Right lobe of liver (tissue), 6 donors: ENCODE measurements at places on chromosomes 5 and 9.

DNA sequence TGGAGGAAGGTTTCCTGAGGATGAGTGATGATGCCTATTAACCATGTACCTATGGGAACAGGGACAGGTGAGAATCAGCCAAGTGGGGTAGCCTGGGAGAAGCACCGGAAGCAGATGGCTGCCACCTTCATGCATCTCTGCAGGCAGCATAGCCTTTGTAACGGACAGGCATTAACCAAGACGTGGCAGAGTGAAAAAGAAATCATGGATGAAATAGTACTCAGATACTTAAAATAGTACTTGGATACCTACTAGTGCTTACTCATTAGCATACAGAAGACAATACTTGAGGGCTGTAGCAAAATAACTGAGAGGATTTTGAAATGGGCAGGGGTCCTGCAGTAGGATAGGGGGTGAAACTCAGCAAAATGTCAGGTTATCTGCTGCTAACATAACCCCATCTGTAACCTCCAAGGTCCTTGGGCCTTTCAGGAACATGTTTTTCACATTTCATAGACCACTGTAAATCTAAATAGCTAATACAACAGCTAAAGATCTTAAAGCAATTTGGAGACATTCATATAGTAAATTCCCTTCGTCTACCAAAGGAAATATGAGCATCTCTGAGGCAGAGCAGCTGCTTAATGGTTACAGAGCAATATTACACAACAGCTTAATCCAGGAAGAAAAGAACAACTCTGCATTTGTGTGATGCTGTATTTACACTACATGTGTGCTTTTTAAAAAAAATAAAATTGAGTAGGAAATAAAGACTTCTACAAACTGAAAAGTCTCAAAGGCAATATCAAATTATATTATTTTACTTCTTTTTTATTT is 154.3 kb downstream of the NFIB start:
- DNase-seq, result no peak

DNA sequence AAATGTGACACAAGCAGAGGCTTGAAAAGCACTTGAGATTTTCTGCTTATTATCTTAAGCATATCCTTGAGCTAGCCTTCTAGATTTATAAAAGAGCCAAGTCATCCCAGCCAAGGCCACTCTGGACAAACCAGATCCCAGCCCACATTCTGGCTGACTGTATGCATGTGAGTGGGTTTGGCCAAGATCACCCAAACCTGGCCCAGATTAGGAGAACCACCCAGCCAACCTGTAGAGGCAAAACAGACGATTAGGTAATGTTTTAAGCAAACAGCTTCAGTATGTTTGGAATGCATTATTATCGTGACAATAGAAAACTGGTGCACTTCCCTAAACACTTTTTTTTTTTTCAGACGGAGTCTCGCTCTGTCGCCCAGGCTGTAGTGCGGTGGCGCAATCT is 151.9 kb downstream of the SPATA31D1 start:
- no peak for DNase-seq

GRCh38 chr9:2036844-2037243 is 21.7 kb downstream of the SMARCA2 start:
- no peak for DNase-seq

DNA sequence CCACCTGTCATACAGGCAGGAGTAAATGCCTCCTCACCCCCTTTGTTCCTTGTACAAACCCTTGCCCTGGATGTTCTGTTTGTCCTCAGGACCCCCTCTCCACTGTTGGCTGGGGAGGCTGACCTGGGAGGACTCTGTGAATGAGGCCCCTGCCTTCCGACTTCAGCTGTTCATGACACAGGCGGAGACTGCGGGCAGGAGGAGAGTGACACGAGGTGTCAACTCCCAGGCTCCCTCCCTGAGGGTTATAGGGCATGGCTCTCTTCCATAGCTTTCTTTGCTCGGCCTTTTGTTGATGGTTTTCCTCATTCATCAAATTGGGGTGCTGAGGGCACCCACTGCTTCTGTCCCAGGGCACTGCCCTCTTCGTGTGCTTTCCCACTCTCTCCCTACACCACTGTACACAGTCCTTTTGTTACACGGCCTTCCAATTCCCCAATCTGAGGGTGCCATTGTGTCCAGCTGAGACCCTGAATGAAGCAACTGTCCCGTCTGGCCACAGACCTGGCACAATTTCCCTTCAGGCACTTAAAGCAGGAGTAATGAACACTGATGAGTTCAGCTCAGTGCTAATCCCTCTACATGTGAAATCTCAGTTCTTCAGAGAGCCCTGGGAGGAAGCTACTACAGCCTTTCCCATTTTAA is 33.8 kb downstream of the KCNIP1 start:
- DNase-seq, result no peak

- no peak for DNase-seq
Measured at GRCh38 chr5:166497496-166498104, 1793.8 kb upstream of the WWC1 start.

DNA sequence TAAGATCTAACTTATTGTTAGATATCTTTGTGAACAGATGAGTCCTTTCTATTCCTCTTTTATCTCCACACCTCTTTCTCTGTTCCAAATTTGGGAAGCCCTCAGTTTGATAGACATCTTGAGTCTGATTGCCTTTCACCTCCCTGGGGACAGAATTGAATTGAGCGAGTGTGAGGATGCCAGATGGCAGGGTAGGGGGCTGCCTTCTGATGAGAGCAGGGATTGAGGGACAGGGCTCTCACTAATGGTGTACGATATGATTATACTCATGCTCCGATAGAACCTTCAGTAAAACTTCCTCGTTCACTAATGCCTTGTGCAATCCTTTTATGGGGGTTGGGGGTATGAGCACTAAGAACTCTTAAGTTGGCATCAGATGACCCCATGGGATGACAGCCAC is 172.1 kb upstream of the DAP start:
- no peak for DNase-seq

DNA sequence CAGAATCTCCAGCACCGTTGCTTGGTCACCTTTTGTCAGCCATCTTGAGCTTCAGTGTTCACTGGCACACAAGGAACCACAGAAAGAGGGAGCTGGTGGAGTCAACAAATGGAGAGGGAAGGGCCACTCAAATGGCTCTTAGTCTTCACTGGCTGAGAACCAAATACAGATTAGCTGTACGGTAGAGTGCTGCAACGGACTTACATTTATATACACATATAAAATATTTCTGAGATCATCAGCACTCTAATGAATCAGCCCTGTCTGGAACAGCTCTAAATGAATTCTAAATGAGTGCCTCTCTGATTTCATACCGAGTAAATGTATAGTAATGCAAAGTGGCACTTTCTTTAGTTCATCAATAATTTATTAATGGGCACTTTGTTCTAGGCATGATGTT is 24.8 kb downstream of the KCTD16 start:
- no peak for DNase-seq

- DNase-seq, result peak; percentile 71
Measured at GRCh38 chr9:128683340-128684064, 5.5 kb upstream of the SET start.

DNA sequence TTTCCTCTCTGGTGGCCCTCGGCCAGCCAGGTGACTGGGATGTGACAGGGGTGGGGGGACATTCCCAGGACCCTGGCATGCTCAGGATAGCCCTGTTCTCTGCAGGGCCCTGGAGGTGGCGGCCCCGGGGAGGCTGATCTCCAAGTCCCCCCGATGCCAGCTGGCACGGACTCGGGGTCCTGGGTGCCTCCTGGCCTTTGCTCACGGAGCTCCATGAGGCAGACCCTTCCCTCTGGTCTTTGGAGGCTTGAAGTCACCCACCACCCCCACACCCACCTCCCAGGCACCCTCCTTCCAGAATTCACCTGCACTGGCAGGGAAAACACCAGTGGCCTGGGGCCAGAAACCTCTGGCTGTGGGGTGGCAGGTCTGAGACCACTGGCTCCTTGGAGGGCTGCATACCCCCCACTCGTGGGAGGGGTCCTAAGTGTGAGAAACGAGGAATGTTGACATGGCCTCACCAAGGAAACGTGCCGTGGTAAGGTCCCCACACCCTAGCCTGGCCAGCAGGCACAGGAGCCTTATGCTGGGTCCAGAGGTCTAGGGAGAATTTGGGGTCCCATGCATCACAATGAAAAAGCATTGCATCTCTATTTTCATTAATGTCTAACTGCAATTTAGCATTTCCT is 130.8 kb upstream of the FAM120A start:
- DNase-seq, result no peak

GRCh38 chr9:35852876-35853865 is 17.0 kb downstream of the OR13J1 start:
- no peak for DNase-seq

- DNase-seq, result peak; percentile 23
Measured at GRCh38 chr5:90915393-90915792, 356.8 kb downstream of the ADGRV1 start.

- DNase-seq, result peak; percentile 40
Measured at GRCh38 chr9:136821826-136822544, 14.2 kb downstream of the RABL6 start.

DNA sequence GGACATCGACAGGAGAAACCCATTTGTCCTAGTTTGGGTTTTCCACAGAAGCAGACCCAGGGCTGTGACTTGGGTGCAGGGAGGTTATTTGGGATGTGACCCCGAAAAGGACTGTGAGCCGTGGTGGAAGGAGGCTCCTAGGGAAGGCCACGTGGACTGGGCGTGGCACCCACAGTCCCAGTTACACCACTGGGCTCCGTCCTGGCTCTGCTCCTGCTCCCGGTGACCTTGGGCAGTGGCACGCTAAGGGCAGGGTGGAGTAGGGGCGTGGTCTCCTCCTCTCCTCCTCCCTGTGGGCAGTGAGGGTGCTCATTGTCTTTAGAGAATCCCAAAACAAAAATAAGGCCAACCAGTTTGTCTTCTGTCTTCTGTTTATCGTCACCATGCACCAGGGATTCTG is 190.1 kb downstream of the GADD45G start:
- DNase-seq, result peak; percentile 70

DNA sequence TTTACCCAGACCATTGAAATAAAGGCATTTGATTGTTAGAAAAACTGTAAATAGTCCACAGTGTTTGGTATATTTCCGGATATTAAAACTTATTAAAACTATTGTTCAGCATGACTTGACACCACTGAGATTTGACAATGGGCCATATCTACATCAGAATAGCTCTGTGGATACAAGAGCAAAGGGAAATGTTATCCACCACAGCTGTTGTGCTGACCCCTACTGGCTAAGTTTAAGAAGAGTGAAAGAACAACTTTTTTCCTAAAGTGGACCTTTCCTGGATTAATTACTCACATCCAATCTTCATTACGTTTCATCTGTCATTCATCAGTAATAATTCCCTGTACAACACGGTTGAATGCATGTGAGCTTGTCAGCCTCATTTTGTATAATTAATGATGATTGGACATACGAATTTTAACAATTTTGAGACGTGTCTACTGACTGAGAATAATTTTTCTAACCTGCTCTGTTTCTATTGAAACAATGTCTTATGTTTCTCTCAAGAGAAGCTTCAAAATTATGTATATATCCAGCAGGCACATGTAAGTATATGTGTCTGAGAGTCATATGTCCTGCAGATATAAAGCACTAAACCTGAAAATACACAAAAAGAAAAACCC is 1952.6 kb downstream of the MAT2B start:
- DNase-seq, result no peak

DNA sequence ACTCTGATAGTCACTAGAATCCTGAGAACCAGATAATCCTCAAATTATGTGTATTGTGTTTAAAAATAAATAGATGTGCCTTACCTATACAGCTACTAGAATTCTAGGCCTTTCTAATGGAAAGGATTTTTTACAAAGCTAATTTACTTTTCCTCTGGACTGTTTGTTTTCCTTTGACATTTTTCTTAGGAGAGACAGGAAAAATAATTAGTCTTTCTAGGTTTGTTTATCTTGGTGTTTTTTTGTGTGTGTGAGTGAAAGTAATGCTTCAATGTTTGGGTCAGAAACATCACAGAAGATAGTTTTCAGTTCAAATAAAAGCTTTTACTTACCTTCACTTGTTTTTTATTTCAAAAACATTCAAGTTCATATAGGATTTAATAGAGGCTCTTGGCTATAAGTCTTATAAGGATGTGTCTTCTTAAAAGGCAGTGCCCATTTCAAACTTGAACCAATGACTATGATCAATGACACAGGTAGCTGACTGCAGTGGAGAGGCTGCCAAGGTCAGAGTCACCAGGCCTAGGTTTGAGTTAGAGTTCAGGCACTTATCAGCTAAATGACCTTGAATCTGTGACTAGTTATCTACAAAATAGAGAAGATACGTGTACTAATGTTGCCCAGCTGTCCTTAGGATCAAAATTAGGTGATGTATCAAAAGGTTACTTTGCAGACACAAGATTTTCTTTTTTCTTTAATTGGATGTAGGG is 92.8 kb downstream of the SNCAIP start:
- peak; percentile 59 for DNase-seq

DNA sequence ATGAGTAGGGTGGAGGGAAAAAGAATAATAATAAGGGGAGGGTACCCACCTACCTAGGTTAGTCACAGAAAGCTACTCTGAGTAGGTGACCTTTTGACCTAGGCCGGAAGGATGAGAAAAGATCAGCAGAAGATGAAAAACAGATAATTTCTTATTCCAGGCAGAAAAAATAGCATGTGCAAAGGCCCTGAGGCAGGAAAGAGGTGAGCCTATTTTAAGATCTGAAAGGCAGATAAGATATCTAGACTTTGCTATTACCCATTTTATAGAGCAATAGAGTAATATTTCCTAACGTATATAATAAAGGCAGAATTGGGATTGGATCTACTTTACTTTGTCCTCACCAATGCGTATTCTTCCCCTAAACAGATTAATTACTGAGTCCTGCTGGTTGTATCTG is 393.9 kb upstream of the MPDZ start:
- DNase-seq, result no peak

GRCh38 chr5:107619781-107620180 is 51.0 kb downstream of the EFNA5 start:
- DNase-seq, result no peak

DNA sequence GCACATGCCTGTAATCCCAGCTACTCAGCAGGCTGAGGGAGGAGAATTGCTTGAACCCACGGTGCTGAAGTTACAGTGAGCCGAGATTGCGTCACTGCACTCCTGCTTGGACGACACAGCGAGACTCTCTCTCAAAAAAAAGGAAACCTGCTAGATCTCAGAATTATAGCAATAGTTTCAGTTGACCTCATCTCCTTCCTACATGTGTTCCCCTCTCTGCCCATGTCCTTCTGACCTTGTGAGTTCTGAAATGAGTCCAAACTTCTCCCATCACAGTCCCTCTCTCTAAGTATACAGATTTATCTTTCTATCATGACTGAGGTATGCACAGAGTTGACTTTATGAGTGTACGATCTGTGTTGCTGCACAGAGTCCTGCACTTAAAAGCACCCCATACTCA is 44.6 kb upstream of the SHOC1 start:
- no peak for DNase-seq

GRCh38 chr5:1246711-1247431 is 21.7 kb downstream of the SLC6A18 start:
- DNase-seq, result peak; percentile 55

DNA sequence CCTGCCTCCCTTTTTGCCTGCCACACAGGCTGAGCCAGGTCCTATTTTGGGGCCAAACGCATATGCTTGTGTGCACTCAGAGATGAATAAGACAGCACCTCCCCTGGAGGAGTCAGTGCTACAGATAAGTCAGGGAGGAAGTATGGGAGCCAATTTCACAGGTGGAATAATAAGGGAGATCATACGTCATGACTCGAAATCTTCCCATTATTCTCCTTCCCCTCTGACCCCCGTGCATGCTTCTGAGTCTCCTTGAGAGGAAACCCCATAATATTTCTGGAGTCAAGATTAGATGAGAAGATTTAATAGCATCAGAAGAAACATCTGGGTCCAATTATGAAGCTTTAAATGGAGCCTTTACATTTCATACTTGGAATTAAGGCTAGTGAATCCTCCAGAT is 15.1 kb upstream of the ZCCHC7 start:
- DNase-seq, result no peak

- DNase-seq, result no peak
Measured at GRCh38 chr9:99748676-99749075, 73.0 kb upstream of the NR4A3 start.
